Activated CD4-positive, alpha-beta T cell treated with anti-CD3 and anti-CD28 coated beads, Interleukin-2, amount 50 U/mL, for 48 hours (primary cell): ENCODE measurements at places on chromosomes 11 and 22.
A peak's percentile ranks its signal among the peaks of the same experiment; 100 is the strongest.

GRCh38 chr11:69867076-69868005 lies 48.1 kb upstream of the FGF3 start:
- no peak for DNase-seq

DNA sequence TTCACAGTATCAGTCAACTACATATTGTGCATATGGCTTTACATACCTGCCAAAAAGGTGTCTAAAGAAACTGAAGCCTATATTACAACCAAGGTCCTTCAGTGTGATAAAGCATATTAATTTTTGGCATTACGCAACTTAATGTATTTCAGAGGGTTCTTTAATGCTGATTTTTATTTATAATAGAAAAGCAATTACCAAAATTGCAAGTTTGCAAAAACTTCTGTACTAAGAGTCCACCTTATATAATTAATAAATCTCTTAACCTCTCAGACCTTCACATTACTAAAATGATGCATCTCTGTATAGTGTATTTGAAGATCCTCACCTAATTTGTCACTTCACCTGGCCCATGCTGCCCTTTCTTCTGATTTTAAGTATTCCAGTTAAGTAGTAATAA lies 128.6 kb downstream of the GUCY1A2 start:
- no peak for DNase-seq

DNA sequence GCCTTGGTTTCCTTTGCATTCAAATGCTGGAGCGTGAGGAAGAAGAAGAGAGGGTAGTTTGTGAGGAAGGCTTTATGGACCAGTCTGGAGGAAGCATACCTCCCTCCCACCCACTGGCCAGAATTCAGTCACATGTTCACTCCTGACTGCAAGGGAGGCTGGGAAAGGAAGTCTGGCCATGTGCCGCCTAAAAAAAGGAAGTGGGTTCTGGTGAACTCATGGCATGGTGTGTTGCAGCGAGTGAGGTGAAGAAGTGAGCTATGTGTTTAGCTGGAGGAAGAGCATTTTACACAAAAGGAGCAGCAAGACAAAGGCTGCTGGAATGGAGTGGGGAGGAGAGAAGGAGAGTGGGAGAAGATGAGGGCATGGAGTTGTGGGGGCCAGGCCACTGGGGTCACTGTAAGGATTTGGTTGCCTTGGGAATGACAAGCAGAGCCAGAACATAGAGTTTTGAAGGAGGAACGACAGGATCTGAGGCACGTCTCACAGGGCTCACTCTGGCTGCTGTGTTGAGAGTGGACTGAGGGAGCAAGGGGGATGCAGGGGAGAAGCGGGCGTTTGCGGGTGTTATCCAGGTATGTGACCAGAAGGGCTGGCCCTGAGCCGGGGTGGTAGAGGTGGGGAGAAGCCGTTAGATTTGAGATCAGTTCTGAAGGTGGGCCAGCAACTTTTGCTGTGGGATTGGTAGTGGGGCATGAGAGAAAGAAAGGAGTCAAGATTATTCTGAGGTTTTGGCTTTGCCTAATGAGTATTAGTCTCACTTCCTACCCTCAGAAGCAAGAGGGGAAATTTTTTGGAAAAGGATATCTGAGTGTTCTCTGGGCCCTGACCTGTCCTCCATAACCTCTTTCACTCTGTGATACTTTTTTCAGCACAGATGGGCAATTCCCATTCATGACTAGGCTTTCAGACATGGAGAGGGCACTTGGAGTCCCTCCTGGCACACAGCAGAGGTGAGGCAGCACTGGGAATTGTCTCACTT lies 26.4 kb downstream of the BMAL1 start:
- DNase-seq = no peak

DNA sequence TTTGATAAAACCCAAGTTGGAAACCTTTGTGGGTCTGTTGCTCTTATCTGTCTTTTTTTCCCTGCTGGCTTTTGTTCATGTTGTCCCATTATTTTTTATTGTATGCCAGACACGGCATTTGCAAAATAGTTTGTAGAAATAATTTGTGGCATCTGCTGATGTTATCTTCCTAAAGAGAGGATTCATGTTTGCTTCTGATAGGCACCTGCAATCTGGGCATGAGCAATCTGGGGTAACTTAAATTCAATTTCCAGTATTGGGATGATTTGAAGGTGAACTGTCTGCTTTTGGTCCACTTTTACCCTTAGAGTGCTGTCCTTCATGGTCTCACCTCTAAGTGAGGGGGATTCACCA lies 126.9 kb downstream of the CEP164 start:
- no peak for DNase-seq

GRCh38 chr11:69088676-69089146 lies 40.0 kb downstream of the TPCN2 start:
- DNase-seq = peak; percentile 66

- DNase-seq = no peak
Measured at GRCh38 chr11:9760193-9760575, 96.3 kb downstream of the SWAP70 start.
